NCI-H82 (cell line): ENCODE measurements at places on chromosomes 1 and 21.

DNA sequence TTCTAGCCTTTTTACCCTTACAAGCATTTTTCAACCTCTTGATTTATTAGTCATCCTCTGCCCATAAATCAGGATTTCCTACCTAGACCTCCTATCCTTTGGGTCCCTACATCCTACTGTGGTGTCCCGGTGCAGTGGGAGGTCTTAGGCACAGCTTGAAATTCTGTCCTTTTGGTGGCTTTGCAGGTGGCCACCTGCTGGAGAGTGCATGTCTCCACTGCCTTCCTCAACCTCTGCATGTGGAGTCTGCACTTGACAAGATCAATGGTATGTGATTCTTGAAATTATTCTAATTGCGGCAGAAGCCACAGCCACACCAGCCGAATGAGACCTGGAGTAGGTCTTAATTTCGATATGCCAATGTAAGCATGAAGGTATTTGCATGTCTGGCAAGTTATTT, 11.4 kb upstream of the KCNA3 start:
- DNase-seq, result no peak

DNA sequence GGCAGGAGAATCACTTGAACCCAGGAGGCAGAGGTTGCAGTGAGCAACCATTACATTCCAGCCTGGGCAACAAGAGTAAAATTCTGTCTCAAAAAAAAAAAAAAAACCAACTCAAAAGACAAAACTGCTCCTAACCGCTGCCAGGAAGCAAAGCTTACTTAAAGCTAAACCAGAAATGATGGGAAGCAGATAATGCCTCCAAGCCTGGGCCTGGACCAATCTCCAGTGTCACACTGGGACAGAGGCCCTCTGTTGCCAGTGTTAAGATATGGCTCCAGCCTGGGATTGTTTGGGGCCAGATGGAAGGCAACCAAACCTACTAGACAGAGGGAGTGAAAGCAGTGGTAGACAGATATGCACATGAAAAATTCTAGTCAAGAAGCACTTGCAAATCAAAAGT, 36.9 kb downstream of the NSL1 start:
- DNase-seq, result peak; percentile 33

- peak; percentile 78 for DNase-seq
Observed at GRCh38 chr1:223712194-223712849, at the start of gene CAPN2. TSS of gene CAPN2 (plus strand) at chr1:223712539. CDS start at chr1:223712641, 102 bp downstream.

GRCh38 chr1:239858057-239858456, 233.6 kb upstream of the FMN2 start:
- no peak for DNase-seq

DNA sequence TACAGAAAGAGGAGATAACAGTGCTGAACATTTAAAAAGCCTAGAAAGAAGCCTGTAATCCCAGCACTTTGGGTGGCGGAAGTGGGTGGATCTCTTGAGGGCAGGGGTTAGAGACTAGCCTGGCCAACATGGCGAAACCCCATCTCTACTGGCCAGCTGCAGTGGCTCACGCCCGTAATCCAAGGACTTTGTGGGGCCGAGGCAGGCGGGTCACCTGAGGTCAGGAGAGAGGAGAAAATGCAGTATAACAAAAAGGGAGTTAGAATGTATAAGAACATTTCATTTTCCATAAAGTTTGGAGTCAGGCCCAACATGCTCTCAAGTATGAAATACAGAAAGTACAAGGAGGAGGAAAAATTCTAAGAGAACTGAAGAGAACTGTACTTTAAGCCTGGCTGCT, 134.5 kb downstream of the SMYD3 start:
- DNase-seq, result peak; percentile 34

DNA sequence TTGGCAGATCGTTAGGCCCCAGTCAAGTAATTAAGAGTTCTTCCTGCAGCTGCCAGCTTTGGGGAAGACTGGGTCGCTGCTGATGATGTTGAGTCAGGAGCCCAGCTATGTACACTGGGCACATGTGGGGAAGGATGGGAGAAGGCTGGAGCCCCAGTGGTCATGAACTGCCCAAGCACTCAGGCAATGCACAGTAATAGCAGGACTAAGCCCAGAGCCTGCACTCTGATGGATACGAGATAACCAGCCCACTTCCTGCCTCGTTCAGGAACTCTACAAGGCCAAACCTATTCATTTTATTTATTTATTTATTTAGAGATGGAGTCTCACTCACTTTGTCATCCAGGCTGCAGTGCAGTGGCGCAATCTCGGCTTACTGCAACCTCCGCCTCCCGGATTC, 81.1 kb upstream of the BTG3 start:
- no peak for DNase-seq

GRCh38 chr1:155175927-155176371, 2.3 kb downstream of the TRIM46 start:
- peak; percentile 81 for DNase-seq

GRCh38 chr1:217403026-217403720, 227.7 kb downstream of the GPATCH2 start:
- DNase-seq, result no peak

GRCh38 chr1:45971335-45971734, 161.1 kb downstream of the PIK3R3 start:
- no peak for DNase-seq

DNA sequence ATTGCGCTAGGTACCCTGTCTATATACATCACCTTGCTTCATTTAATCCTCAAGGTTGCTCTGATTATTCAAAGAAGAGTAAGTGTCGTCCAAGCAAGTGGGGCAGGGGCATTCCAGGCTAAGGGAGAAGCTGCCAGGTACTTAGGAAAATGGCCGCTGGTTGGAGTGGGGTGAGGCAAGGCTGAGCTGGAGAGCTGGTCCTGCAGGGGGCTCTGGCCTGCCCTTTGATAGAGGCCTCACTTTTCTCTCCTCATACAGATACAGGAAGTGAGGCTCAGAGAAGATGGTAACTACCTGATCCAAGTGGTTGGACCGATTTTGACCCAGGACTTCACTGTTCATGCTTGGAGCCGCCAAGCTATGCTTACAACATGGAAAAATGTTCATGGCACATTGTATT, 86.9 kb upstream of the ZBTB40 start:
- DNase-seq, result peak; percentile 46

GRCh38 chr1:245978915-245979314, 528.2 kb downstream of the SMYD3 start:
- DNase-seq, result no peak

GRCh38 chr1:44090429-44091252, 28.0 kb upstream of the KLF17 start:
- DNase-seq, result no peak

- peak; percentile 65 for DNase-seq
Observed at GRCh38 chr1:92831368-92831761, 475 bp upstream of the RPL5 start.

GRCh38 chr1:240877605-240878004, 265.6 kb upstream of the GREM2 start:
- DNase-seq, result no peak

GRCh38 chr1:98203466-98203865, 282.6 kb upstream of the DPYD start:
- DNase-seq, result no peak

DNA sequence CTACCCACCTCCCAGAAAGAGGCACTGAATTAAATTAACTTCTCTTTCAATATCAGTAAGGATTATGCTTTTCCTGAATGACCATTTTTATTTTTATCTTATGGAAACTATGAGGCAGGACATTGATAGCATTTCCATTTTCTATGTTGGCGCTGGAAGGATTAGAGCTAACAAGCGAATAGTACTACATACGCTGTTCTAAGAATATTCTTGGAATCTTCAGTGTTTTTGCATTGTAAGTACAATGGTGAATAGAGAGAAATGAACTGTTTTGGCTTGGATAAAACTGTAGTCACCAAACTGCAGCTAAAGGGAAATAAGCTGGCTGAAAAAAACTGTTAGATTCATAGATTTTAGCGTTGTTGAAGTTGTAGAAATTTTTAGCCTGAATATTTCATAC, 779.0 kb upstream of the ADGRL4 start:
- no peak for DNase-seq

DNA sequence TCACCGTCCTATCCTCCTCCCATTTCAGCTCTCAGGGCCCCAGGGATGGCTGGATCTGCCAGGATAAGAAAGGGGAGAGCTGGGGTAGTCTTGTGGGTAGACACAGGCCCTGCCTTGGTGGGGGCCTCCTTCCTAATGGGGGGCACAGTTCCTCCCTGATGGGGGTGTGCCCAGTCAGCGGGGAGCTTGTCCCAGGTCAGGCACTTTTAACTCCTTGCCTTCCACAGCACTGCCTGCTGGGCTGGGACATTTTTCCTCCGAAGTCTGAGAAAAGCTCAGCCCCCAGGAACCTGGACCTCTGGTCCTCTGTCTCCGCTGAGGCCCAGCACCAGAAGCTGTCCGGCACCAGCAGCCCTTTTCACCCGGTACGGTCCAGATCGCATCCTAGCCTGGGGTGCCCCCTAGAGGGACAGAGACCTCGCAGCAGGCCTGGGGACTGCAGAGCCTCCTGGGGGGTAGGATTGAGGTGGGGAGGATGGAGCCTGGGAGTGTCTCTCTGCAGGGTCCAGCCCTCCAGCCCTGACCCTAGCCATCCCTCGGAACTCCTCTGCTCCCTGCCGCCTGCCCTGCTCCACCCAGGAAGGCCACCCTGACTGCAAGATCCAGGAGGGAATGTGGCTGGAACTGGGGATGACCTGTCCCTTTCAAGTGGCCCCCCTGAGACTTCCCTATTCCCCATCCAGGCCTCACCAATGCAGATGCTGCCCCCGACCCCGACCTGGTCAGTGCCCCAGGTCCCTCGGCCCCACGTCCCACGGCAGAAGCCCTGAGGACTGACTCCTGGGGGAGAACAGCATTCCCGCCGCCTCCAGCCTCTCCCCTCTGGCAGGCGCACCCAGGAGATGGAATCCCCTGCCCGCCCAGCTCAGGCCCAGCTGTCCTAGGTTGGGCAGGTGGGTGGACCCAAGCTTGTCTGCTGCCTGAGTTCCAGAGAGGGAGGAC, 12.0 kb downstream of the MIIP start:
- peak; percentile 68 for DNase-seq

GRCh38 chr1:185767508-185768120, 33.4 kb downstream of the HMCN1 start:
- no peak for DNase-seq

DNA sequence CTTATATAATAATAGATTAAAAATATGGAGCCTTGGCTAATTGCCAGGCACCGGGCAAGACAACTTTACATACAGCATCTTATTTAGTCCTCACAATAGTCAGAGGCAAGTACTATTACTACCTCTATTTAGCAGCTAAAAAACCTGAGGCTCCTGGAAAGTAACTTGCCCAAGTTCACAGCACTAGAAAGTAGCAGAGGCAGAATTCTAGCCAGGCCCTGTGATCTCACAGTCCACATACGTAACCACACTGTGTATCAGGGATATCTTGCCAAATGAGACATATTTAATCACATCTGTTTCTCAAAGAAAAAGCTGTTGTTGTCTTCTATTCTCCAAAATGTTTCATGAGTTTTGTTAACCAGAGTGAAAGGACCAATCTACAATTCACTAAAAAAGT, 378.5 kb downstream of the PLPP3 start:
- DNase-seq, result no peak

DNA sequence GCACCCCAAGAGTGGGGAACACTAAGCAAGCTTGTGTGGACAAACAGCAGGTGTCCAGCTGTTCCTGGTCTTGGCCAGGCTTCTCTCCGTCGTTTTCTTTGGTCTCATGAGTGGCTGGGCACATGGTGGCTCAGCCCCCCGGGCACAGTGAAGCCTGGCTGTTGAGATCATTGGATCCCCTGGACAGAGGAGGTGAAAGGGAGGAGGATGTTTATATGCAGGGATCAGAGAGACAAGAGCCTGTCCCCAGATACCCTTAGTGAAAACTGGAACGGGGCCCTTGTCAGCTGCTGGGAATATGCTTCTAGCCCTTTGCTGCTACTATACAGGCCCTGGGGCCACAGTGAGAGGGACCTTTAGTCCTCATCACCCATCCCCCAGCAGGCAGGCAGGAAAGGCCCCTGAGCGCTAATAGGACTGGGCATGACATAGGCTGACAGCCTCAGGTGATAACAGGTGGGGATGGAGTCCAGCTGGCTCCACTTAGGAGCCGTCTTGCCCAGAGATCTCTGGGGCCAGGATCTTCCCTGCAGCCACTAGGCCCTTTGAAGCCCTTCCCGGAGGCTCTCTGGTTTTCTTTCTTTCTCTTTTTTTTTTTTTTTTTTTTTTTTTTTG, 16.4 kb downstream of the EPHA8 start:
- DNase-seq, result no peak

DNA sequence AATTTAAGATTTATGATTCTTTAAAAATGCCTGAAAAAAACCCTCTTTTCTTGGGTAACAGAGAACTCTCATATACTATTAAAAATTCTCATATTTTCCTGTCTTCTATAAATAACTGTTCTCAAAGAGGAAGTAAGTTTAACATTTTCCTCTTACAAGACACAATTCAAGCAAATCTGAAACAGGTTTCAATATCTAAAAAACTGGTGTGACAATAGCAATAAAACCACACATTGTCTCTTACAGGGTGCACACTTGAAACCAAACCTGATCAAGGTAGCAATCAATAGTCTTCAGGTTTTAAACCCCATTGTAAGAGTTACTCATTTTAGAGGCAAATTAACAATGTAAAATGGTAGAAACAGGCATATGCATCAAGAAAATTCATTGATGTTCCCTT, 28.0 kb downstream of the FUBP1 start:
- DNase-seq, result no peak

GRCh38 chr1:202462342-202463076, 114.0 kb downstream of the PPP1R12B start:
- no peak for DNase-seq

DNA sequence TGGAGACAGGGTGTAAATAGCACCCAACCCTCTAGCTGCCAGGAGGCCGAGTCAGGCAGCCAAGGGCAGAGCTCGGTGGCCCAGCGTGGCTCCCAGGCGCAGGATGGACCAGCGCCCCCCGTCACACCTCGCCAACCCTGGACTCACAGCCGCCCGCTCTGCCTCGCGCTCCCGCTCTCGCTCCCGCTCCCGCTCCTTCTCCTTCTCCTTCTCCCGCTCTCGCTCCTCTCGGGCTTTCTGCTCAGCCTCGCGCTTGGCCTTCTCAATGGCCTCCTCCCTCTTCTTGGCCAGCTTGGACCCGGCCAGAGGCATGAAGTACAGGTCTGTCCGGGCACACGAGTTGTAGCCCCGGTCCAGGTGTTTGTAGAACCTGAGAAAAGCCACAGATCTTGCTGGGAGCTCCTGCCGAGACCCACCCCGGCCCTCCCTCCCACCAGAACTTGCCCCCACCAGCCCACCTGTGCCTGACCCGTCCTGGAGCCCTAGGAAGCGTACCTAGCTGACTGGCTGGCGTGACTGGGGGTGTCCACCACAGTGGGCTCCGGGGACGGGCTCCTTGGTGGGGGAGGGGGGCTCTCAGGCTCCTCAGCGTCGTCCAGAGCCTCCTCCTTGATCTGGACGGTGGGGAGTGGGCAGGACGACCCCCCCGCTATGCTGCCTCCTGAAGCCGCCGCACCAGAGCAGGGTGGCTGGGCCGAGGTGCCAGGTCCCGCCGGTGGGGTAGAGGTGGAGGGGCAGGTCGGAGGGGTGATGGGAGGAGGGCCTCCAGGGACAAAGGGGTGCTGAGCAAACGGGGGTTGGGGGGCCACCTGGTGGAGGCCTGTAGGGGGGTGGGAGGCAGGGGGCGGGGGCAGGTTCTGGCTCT, 41.9 kb downstream of the SLC45A1 start:
- no peak for DNase-seq

GRCh38 chr1:118366286-118366685, 181.3 kb upstream of the SPAG17 start:
- DNase-seq, result no peak
